CD4-positive, alpha-beta memory T cell (primary cell): ENCODE measurements at places on chromosomes 6 and 20. TPM values are rescaled to one million over a fixed set of nuclear protein-coding genes. Genes with fewer than 3 reads are reported as not detected.

The KCNG1 gene
- total RNA-seq: not detected

The TMEM74B gene
- not detected for total RNA-seq

The SOX4 gene
- 0.12 TPM for total RNA-seq

The SMOC2 gene
- total RNA-seq: not detected

The PBOV1 gene
- total RNA-seq: not detected

The TFAP2B gene
- total RNA-seq: not detected

The PRL gene
- total RNA-seq: not detected

The DXO gene
- 27.8 TPM for total RNA-seq

The PANK2 gene
- 80.5 TPM for total RNA-seq

The SLC17A9 gene
- 2.4 TPM for total RNA-seq
